ENCODE measurements at places on chromosomes 2 and 18.

DNA sequence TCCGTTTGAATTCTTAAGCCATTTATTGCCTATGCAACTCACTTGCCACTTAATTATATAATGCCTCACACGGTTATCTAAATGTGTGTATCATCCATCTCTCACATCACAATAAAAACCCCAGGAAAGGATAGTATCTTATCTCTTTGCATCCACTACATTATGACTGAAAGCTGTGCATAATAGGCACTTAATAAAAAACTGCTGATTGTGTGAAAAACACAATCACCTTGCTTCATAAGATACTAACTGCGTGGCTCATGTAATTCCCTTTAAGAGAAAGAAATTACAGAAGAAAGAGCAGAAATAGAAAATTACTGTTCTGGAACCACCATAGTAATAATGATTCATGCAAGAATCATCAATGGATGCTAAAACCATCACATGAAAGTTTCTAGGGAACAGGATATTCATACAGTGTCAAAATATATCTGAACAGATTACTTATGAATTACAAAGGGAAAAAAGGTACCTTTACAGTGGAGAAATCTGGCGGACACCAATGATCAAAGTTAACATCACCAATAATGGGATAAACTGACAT, 29.3 kb downstream of the CUL3 start:
- DNase-seq = no peak

DNA sequence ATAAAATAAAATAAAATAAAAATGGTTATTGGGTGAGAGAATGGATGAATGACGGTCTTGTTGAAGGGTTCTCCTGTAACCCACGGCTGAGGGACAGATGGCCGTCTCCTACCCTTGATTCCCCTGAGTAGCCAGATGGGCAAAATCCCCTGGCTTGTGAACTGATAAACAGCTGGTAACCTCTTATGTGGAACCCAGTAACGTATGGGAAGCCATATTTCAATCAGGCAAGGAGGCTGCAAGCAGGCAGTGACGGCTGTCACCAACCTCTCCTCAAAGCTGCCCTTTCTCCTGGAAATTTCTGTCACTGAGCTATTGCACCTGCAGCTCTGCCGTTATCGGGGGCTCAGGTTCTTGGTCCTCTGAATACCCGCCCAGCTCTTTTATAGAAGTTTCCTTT, 165.3 kb upstream of the SMAD2 start:
- no peak for DNase-seq

- DNase-seq = no peak
Measured at GRCh38 chr2:106825161-106825560, 60.8 kb downstream of the ST6GAL2 start.

- no peak for DNase-seq
Measured at GRCh38 chr2:14136030-14136429, 496.5 kb upstream of the LRATD1 start.

- DNase-seq = no peak
Measured at GRCh38 chr2:30030361-30030760, 109.0 kb upstream of the ALK start.
